ENCODE measurements at places on chromosomes 1 and 21.

GRCh38 chr1:204544321-204544720 is 28.1 kb downstream of the MDM4 start:
- peak; percentile 66 for DNase-seq

GRCh38 chr1:3903141-3904005 is 3.3 kb upstream of the C1orf174 start:
- peak; percentile 60 for DNase-seq

- peak; percentile 80 for DNase-seq
Measured at GRCh38 chr1:185439727-185440415, 122.8 kb upstream of the IVNS1ABP start.

GRCh38 chr1:226562989-226563388 is 14.4 kb downstream of the STUM start:
- DNase-seq, result no peak

- no peak for DNase-seq
Measured at GRCh38 chr21:19914028-19914427, 1084.2 kb upstream of the NCAM2 start.

DNA sequence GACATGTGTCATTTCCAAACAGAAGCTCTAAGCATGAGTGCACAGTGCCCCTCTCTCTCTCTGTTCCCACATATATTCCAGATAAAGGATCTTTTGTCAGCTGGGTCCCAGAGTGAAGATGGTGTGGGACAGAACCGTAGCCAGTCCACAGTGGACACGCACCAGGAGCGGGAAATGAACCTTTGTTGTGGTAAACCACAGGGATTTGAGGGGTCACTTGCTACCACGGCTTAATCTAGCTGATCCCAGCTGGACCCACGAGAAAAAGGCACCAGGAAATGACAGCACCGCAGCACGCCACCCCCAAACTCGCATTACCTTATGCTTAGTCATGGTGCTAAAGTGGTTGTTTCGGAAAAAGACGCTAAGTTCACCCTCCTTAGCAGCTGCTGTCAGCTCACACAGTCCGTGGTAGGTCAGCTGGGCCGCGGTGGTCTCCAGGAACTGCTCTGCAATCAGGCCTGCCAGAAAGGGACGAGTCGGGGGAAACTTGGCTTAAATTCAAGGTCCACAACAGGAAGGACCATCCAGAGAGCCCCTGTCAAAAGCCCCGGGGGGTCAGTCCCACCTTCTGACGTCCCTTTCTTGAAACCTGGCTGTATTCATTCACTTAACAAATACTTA is 7.5 kb downstream of the MINDY1 start:
- DNase-seq, result no peak

- no peak for DNase-seq
Measured at GRCh38 chr1:75470448-75470847, 140.5 kb downstream of the SLC44A5 start.

DNA sequence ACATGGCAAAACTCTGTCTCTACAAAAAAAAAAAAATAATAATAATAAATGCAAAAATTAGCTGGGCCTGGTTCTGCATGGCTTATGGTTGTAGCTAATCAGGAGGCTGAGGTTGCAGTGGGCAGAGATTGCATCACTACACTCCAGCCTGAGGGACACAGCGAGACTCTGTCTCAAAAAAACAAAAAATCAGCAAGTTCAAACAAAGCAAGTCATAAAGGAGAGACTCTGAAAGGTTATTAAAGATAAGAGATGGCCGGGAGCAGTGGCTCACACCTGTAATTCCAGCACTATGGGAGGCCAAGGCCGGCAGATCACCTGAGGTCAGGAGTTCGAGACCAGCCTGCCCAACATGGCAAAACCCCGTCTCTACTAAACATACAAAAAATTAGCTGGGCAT is 28.8 kb downstream of the COP1 start:
- DNase-seq, result no peak

GRCh38 chr1:191760016-191760415 is 398.2 kb upstream of the RGS18 start:
- DNase-seq, result no peak

- DNase-seq, result no peak
Measured at GRCh38 chr21:27631471-27631870, 664.6 kb upstream of the ADAMTS5 start.

DNA sequence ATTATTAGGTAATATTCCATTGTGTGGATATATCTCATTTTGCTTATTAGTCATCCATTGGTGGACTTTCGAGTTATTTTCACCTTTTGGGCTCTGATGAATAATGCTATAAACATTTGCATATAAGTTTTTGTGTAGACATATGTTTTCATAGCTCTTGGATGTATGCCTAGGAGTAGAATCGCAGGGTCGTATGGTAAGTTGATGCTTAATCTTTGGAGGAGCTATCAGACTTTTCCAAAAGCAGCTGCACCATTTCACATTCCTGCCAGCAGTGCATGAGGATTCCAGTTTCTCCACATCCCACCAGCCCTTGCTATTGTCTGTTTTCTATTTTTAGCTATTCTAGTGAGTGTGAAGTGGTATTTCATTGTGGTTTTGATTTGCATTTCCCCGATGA is 120.3 kb upstream of the TMEM51 start:
- DNase-seq, result no peak

DNA sequence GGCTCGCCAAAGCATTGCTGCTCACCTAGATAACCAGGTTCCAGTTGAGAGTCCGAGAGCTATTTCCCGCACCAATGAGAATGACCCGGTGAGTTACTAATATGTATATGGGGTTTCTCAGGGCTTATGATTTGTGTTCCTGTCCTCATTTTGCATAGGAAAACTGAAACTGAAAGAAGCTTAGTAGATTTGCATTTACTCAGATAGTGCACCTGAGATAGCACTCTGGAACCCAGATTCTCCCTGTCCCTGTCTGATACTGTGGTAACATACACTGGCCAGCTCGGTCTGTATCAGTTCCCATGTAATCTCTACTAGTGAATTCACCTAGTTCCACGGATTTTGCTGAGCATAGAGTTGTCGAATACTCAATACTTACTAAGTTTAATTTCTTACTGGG is 28.1 kb downstream of the DAP3 start:
- DNase-seq, result peak; percentile 2

DNA sequence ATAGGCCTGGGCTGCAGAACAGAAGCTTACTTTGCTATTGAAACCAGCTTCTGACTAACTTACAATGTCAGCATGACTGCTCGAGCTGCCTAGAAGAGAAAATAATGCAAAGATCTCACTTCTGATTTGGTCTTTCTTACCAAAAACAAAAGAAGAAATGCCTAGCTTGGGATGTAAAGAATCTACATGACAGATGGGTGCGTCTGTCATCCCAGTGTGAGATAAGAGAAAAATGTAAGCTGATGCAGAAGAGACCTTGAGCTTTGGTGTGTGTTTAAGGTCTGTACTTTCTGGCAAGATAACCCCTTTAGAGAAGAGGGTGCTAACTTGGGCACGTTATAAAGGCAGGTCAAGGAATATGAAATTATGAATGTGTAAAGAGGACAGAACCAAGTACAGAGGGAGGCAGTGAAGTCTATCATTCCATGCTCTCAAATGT is 3.6 kb downstream of the FAM20B start:
- no peak for DNase-seq

DNA sequence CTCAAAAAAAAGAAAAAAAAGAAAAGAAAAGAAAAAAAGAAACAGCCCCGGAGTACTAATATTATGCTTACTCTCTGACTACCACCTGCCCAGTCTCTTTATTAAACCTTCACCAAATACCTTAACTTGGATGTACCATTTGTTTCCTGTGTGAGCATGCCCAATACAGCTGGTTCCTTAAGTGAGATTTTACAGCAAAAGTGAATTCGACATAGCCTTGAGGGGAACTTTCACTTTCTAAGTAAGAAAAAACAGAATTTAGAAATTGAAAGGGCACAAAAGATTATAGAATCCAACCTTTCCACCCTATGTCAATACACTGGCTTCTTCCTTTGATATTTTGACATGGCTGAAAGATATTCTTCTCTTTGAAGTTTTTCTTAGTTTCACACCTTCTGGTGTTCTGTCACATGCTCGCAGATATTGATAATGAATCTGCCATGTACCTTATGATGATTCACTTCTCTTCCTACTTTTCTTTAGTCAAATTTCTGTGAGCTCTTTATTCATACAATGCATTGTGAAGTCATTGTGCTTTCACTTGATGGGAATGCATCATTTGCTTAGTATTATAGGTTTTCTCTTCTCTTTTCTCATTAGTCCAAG is 5.2 kb upstream of the GIPC2 start:
- DNase-seq, result no peak

GRCh38 chr1:232143315-232143886 is 486.5 kb downstream of the SIPA1L2 start:
- DNase-seq, result no peak

DNA sequence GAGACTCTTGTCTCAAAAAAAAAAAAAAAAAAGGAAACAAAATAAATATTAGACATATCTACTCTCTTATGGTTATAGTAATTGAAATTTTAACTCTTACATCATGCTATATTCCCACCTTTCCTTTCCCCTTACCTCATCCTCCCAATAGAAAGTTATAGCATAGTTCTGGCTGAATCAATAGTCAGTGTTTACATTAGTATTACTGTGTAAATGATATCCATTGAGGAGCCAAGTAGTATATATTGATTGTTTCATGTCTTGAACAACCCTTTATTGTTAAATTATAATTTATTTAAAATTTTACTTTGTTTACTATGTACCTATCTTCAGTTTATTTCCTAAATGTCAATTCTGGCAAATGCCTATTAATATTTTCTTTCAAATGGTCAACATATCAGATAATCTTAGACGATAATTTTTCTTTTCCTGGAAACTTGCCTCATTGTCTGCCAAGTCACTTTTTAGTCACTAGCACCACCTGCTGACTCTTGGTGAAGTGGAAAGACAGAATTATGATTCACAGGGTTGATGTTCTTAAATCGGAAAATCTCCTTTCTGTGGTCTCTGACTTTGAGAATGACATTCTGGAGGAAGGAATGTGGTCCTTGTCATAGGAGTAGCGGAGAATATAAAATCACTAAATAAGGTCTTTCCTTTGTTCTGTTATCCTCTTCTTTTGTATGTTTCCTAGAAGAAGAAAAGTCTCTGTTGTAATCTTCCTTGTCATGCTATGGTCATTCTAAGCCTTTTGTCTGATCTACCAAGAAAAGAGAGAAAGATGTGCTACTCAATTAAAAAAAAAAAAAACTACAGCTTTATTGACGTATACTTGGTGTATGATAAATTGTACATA is 8.6 kb downstream of the HJV start:
- DNase-seq, result peak; percentile 64

DNA sequence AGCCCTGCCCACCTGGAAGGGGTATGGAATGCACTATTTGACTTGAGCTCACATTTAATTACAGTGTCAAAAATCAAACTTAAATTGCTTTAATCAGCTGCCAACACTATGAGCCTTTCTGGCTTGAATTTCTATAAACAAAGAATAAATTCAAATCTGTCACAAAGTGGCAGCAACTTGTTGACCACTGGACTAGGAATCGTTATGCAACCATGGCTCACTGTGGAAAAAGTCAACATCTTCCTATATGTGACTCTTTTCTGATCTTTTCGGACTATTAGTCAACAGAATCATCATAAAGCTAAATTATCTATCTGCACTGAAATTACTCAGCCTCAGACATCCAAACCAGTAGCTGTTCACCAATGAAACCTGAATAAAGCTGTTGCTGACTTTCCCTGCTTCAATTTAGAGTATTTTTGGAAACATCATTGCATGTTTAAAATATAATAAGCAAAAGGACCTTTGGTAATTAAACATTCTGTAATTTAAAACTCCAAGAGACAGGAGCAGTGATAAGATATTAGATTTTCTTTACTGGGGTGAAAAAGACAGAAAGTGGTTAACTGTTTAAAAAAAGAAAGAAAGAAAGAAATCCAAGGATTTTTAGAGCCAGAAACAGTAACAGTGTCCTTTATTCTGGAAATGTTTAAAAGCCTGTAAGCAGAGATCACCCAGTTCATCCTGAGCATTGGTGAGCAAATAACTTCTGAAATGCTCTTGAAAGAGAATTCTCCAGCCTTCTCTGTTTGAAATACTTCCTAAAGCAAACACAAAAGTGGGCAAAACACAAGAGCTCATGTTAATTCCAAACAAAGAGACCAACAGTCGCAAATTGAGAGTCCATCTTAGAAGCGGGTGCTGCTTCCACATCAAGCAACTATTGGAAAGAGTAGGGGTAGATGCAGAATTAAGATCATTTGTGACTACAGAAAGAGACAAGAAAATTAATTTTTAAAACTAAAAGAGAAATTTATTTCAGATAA is 26.2 kb upstream of the ERG start:
- no peak for DNase-seq

DNA sequence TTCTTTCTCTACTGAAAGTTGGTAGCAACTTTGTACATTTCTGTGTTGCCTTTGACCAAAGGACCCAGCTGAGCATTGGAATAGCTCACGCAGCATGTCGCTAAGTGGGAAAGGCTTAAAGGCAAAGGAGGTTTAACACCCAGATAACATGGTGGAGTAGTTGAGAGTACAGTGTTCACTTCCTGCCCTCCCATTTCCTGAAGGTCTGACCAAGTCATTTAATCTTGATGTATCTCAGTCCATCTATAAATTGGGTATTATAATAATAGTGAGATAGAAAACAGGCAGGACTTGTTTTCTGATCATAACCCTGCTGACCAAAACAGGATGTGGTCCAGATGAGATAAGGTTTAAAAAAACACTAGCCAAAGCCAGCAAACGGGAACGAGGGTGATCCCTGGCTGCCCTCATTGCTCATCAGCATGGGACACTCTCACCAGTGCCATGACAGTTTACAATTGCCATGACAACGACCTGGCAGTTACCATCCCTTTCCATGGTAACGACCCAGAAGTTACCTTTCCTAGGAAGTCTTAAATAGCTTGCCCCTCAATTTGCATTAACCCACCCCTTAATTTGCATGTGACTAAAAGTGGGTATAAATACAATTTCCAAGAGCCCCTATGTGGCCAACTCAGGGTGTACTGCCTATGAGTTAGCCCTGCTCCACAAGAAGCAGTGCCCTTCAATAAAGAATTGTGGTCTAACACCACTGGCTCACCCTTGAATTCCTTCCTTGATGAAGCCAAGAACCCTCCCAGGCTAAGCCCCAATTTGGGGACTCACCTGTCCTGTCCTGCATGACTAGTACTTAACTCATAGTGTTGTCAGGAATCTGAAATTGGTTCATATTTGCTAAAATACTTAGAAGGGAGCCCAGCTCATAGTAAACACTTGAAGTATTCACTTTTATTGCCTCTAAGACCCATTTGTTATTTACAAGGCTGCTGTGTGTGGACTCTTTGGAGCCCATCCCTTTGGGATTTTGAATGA is 28.4 kb upstream of the FHAD1 start:
- DNase-seq, result peak; percentile 13

DNA sequence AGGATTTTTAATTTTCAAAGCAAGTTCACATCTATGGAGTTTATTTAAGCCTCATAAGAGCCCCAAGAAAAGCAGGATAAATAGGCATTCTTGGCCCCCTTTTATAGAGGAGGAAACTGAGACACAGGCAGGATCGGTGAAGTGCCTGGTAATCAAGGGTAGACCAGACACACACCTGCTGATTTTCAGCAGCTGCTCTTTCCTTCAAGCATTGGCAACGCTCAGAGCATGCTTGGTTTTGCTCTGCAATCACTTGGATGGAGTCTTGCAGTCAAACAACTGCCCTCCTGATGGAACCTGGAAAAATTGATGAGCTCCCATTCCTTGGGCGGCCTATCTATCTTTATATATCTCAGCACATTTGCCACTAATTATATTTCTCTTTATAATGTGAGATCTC is 478.9 kb upstream of the CAMK1G start:
- DNase-seq, result no peak

GRCh38 chr1:58979086-58979485 is 195.2 kb upstream of the JUN start:
- DNase-seq, result no peak

GRCh38 chr1:227273557-227273956 is 44.7 kb downstream of the CDC42BPA start:
- no peak for DNase-seq
